Skeletal muscle tissue (tissue), 5 donors: ENCODE measurements at places on chromosomes 4 and X. TPM values are rescaled to one million over a fixed set of nuclear protein-coding genes. Genes with fewer than 3 reads are reported as not detected.

CAPN6 gene
- total RNA-seq, result 205 TPM

BEX2 gene
- total RNA-seq, result 21.4 TPM

ARX gene
- total RNA-seq, result 0.52 TPM

P2RY8 gene
- total RNA-seq, result 0.52 TPM

PLK4 gene
- 5.7 TPM for total RNA-seq

HAND2 gene
- 1.0 TPM for total RNA-seq

RPA4 gene
- 2.6 TPM for total RNA-seq

FAM9B gene
- total RNA-seq, result not detected

RAB9B gene
- 19.8 TPM for total RNA-seq

FGG gene
- 4.7 TPM for total RNA-seq

SLC38A5 gene
- 6.3 TPM for total RNA-seq

PABPC5 gene
- total RNA-seq, result 6.3 TPM

COX7B2 gene
- total RNA-seq, result not detected

SULT1B1 gene
- total RNA-seq, result 0.52 TPM

PROM1 gene
- 40.2 TPM for total RNA-seq
